ENCODE measurements at places on chromosomes 12 and 14. TPM values are rescaled to one million over a fixed set of nuclear protein-coding genes. Genes with fewer than 3 reads are reported as not detected.

Gene CLEC14A
- total RNA-seq = 0.10 TPM

Gene SERPINA10
- not detected for total RNA-seq

Gene CCDC38
- not detected for total RNA-seq

Gene LIMA1
- total RNA-seq = 137 TPM

Gene MYF6
- total RNA-seq = 119 TPM

Gene TNFAIP2
- total RNA-seq = 76.6 TPM

Gene CYP46A1
- 2.2 TPM for total RNA-seq

Gene PPP4R4
- 0.75 TPM for total RNA-seq

Data from myocyte (in vitro differentiated cells).